ENCODE measurements at places on chromosomes 7 and 10.

DNA sequence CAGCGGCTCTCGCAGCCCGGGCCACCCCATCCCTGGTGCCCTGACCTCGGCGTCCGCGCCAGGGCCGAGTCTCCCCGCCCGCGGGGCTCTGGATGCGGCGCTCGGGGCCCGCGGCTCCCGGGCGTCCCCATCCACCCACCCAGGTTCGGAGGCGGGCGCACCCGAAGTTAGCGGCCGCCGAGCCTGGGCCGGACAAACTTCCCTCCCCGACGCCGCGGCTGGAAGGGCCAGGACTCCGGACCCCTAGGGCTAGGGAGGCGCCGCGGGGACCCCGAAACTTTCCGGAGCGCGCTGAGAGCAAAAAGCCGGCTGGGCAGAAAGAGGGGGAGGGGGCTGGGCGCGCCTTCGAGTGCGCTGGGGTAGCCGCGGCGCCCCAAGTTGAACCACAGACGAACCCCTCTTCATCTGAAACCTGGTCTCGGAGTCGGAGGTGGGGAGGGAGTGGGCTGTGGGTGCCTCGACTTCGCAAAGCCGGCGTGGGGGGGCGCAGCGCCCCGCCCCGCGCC is 3.7 kb upstream of the ELFN1 start:
- no peak for DNase-seq

- no peak for DNase-seq
Measured at GRCh38 chr7:2614631-2615330, 17.0 kb upstream of the TTYH3 start.

DNA sequence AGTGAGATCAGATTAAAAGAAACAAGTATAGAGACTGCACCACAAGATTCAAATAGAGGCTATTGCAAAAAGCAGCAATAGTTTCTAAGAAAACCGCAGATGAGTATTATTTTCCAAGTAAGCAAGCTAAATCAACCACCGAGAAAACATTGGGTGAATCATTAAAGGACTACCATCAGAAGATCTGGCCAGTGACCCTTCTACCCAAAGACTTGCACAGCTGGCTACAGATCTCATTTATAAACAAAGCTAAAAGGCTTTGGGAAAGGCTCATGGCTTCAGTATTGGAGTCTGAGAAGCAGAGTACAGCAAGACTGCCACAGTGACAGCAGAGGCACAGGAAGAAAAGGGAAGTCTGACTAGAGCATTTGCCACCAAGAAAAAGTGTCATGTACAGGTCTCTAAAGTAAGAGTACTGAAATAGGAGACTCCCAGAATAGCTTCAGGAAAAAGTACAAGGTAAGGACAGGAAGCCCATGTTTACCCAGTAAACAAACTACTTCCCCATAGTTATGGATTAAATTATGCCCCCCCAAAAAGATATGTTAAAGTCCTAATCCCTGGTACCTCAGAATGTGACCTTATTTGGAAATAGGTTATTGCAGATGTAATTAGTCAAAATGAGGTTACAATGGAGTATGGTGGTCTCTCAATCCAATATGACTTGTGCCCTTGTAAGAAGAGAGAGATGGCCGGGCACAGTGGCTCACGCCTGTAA is 19.0 kb downstream of the STEAP1 start:
- no peak for DNase-seq

DNA sequence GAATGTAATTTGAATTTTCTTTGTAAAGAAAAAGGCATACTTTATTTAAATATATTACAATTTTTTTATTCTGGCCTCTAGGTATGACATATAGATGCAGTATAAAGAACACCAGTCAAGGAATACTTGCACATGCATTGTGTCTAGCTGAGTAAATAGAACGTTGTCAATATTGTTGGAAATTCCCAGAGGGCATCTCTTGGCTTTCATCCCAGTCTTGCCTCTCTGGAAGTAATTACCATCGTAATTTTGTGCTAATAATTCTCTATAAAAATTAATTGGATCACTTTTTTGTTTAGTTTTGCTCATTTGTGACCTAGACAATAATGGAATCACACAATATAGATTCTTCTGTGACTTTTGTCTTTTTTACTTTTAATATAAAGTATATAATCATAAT is 1052.3 kb upstream of the CELF2 start:
- DNase-seq = no peak

GRCh38 chr10:84935772-84936171 is 607.4 kb downstream of the CCSER2 start:
- DNase-seq = no peak
